ENCODE measurements at places on chromosomes 3 and 15. TPM values are rescaled to one million over a fixed set of nuclear protein-coding genes. Genes with fewer than 3 reads are reported as not detected.

DNA sequence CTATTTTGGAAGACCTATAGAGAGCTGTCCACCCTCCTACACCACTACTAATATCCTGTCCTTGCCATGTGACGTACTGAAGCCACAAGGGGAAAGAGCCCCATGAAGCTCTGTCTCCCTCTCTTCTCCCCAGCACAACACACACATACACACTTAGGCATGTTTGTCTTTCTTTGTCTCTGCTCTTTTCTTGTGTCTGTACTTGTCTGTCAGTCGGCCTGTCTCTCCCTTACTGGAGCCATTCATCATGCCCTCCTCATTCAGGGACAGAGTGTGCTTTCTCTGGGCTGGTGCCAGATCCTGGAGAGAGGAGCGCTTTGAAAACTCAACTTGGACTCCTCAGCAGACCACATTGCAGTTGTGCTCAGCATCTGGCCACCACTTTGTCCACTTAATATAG, 47.6 kb downstream of the PSMD6 start:
- no peak for DNase-seq

GRCh38 chr3:119227070-119227850, 13.4 kb downstream of the B4GALT4 start:
- peak; percentile 79 for DNase-seq

- no peak for DNase-seq
Measured at GRCh38 chr3:24157106-24157505, 212.0 kb downstream of the NR1D2 start.

DNA sequence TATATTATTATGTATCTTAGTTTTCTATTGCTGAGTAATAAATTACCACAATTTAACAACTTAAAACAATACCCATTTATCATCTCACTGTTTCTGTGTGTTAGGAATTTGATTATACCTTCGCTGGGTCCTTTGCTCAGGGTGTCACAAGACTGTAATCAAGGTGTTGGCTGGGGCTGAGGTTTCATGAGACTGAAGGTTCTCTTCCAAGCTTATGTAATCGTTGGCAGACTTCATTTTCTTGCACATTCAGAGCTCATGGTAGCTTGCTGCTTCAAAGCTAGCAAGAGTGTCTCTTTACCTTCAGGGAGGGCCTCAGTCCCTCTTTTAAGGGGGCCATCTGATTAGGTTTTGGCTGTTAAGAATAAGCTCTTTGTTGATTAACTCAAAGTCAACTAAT, 293.1 kb downstream of the POLQ start:
- no peak for DNase-seq

DNA sequence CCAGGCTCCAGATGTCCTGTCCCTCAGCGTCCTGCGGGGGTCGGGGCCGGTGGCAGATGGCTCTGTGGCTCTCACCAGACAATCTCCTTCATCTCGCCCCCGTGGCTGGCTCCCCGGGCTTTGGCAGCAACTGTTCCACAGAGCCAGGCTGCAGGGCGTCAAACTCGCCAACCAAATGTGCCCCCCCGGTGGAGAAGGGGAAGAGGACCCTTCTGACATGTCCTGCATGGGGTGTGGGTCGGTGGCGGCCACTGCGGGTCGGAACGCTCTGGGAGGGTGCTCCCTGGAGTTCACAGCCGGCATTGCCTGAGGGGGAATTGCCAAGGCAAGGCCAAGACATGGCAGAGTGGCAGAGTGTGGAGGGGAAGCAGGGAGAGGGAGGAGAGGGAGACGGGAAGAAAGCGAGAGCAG, 36.0 kb downstream of the BDH1 start:
- DNase-seq = no peak

Gene TF
- polyA plus RNA-seq = 22.5 TPM

- peak; percentile 69 for DNase-seq
Measured at GRCh38 chr3:194577986-194578905, 55.0 kb downstream of the TMEM44 start.

- DNase-seq = peak; percentile 78
Measured at GRCh38 chr15:89776274-89777072, at the start of gene MESP2. MESP2 (plus strand) TSS chr15:89776332; CDS start chr15:89776358, 26 bp downstream.

Gene GOLGA8T
- polyA plus RNA-seq = 0.75 TPM

GRCh38 chr3:148641722-148642121, 56.0 kb upstream of the AGTR1 start:
- no peak for DNase-seq

DNA sequence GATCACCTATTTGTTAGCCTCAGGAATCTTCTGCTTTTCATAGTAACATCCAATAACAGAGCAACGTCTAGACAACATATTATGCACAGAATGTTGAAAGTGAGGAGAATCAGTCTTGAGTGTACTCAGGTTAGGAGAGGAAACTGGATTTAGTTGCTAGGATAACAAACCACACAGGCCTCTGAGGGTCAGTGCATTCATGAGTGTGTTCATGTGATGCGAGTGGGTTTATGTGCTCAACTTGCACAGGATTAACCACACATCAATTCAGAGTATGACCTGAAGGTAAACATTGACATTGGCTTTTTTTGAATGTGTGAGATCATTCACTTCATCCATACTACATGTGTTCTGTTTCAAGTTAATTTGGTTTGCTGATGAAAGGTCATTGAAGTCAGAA, 287.6 kb downstream of the DIPK2A start:
- DNase-seq = no peak

GRCh38 chr3:25002052-25002451, 426.0 kb upstream of the RARB start:
- no peak for DNase-seq

GRCh38 chr15:85584872-85585271, 204.5 kb downstream of the AKAP13 start:
- no peak for DNase-seq

- no peak for DNase-seq
Measured at GRCh38 chr3:117995842-117996437, 1038.7 kb downstream of the IGSF11 start.

- peak; percentile 64 for DNase-seq
Measured at GRCh38 chr15:89057506-89058133, 30.6 kb upstream of the ABHD2 start.

- no peak for DNase-seq
Measured at GRCh38 chr3:106231086-106231485, 362.3 kb upstream of the CBLB start.

GRCh38 chr15:69451951-69452691, 497 bp upstream of the RPLP1 start:
- DNase-seq = no peak

DNA sequence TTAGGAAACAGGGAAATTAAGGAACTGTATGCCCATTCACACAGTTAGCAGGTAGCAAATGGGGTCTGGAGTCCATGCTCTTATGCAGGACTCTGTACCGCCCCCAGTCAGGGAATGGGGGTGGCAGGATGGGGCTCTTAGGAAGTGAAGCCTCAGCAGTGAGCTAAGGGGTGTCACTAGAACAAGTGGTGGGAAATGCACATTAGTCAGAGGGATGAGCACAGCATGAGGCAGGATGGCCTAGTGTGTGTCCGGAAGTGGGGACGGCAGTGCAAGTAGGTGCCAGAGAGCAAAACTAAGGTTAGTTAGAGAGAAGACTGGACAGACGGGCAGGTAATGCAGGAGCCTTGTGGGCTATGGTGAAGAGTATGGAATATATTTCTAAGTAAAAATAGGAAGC, 60.7 kb downstream of the ST3GAL6 start:
- DNase-seq = no peak

DNA sequence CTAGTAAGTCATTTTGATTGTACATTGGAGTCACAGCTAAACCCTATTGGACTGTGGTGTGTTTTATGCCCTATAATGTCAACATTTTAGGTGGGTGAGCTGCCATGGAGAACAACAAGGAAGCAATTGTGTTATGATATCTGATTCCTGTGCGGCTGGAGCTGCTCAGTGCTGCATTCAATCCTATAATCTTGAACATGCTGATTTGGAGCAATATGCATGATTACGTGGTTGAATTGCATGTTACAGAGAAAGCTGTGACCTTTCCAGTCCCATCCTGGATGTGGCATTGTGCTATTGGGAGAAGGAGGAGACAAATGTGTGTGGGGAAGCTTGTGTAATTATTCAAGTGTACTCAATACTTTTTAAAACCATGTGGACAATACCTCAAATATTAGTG, 20.1 kb upstream of the C3orf49 start:
- no peak for DNase-seq

GRCh38 chr3:10262027-10262426, 13.8 kb downstream of the TATDN2 start:
- no peak for DNase-seq

GRCh38 chr15:34721802-34722438, 32.9 kb downstream of the GJD2 start:
- DNase-seq = peak; percentile 5

- DNase-seq = no peak
Measured at GRCh38 chr3:23000371-23000770, 202.8 kb upstream of the UBE2E2 start.

DNA sequence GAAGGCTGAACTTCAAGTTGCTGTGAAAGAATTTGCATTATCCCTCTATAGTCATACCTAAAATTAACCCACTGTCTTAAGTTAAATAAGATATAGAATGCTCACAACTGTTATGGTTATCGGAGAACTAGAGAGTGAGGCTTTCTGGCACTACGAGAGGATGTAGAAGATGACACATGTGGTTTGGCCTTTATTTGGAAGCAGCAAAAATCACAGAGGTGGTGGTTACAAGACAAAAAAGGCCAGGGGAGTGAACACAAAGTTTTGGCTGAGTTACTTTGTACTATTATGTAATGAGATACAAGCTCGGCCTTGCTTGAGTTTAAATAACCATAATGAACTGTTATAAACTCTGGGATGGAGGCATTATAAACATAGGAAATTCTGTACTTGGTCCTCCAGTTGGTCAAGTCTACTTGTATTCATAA, 78.3 kb upstream of the ICE2 start:
- no peak for DNase-seq

GRCh38 chr15:36495456-36495991, 83.9 kb upstream of the CDIN1 start:
- no peak for DNase-seq

DNA sequence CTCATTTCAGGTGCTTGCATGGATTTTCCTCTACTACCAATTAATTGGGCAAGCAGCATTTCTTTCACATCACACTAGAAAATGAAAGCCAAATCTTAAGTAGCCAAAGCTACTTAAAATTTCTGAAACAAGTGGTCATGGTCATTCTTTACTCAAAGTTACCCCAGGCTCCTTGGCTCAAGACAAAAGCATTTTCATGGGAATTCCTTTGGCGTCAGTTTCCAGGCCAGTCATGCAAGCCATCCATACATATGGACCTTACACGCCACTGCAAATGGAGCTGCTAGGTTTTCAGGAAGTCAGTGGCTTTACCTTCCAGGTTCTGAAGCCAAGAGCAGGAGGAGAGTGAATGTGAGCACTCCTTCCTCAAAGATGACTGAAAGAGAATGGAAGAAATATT, 83.7 kb upstream of the IL12A start:
- no peak for DNase-seq

Gene GOLGA6A
- polyA plus RNA-seq = 0.15 TPM

Gene POMGNT2
- polyA plus RNA-seq = 13.5 TPM

Gene PRSS50
- 3.1 TPM for polyA plus RNA-seq

DNA sequence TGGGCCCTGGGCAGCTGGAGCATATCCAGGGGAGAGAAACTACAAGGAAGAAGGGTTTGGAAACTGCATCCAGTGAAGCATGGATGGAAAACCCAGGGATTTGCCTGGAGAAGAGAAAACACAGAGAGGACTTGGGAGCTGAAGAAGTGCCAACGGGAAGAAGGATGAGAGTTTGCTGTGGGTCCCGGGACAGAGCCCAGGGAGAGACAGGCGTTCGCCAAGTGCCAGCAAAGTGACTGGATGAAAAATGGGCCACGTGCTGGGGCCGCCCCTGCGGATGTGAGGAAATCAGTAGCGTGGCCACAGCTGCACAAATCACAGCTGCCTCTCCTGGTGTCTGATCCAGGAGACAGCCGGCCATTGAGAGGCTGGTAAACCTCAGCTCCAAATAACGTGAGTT, 70.4 kb downstream of the HES1 start:
- peak; percentile 29 for DNase-seq

DNA sequence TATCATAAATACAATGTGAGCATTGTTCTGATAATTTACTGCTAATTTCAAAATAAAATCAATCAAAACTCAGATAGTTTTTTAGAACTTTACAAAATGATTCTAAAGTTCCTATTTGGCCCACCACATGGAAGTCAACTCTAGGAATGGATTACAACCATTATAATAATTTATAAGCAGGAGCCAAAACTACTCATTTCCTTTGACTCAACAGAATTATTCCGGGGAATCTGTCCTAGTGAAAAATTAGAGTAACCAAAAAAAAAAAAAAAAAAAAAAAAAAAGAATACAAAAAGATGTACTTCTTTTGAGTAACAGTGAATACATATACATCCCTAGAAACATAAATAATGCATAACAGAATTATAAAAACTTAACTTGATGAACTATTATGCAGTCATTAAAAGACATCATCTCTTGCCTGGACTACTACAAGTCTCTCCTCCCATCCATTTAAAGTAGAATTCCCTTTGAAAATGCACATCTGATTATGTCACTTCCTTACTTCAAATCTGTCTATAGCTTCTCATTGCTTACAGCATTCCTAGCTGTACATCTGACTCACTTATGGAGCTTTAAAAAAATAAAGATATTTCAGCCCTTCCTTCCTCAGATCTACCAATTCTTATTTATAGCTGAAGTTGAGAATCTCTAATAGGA, 43.4 kb downstream of the HDGFL3 start:
- no peak for DNase-seq

- DNase-seq = no peak
Measured at GRCh38 chr3:67617518-67617917, 36.9 kb downstream of the SUCLG2 start.

Gene EIF4A2
- 737 TPM for polyA plus RNA-seq

Gene RHOA
- 332 TPM for polyA plus RNA-seq

DNA sequence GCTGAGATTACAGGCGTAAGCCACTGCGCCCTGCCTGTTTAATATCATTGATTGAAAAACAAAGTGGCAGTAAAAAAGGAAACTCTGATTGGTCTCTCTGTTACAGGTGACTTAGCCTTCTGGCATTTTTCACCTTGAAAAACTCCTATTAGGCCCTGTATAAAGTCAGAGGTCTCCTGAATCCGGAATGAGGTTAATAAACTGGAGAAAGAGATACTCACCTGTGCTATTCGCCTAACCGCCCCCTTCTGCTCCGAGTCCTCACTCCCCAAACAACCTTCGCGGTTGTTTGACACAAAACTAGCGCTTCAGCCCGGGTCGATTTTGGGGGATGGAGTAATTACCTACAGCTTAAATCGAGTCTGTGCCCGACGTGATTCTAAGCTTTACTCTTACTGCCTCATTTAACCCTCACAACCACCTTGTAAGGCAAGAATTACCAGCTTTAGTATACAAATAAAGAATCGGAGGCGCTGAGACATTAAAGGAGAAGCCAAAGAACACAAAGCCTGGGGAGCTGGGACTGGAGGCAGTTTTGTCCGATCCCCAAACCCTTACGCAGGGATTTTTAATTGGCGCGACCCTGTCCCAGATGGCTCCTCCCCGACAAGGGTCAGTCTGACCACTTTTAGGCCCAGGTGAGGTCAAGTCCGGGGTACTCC, 441 bp downstream of the CEP70 start:
- no peak for DNase-seq

DNA sequence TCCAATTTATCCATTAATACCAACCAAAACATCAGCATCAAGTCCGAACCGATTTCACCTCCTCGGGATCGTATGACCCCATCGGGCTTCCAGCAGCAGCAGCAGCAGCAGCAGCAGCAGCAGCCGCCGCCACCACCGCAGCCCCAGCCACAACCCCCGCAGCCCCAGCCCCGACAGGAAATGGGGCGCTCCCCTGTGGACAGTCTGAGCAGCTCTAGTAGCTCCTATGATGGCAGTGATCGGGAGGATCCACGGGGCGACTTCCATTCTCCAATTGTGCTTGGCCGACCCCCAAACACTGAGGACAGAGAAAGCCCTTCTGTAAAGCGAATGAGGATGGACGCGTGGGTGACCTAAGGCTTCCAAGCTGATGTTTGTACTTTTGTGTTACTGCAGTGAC, 20.8 kb downstream of the LYSMD4 start:
- DNase-seq = no peak
